Stimulated activated CD8-positive, alpha-beta memory T cell treated with anti-CD3 and anti-CD28 coated beads, Interleukin-4, amount 100 ng/mL, for 24 hours (primary cell): ENCODE measurements at places on chromosomes 12 and 14.
A peak's percentile ranks its signal among the peaks of the same experiment; 100 is the strongest.

DNA sequence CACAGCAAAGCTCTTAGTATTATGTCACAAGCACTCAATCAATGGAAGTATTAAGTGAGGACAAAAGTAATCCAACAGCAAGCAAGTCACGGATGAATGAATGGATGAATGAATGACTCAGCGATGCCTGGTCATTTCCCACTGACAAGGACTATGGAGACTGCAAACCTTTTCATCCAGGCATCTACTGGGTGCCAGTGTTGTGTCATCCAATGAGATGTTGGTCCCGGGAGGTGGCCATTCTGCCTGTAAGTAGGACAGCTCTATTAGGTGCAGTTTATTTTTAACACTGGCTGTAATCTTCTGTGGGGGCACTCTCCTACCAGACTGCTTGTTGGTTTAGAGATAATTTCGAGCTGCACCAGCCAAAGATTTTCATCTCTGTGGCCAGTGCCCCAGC, 39.4 kb downstream of the STAB2 start:
- no peak for DNase-seq

DNA sequence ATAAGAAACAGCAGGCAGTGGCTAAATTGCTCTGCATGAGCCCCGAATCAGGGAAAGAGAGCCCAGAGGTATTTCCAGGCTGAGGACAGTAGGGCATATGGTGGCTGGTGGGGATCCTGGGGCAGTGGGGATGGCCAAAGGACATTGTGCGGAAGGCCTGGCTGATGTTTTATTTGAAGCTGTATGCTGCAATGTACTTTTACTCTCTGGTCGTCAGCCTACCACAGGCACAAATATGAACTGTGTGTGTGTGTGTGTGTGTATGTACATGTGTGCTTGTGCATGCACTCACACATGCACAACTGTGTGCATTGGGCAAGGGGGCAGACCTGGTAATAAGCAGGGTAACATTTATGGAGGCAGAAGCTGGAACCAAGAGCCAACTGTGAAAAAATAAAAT, 74.7 kb upstream of the GZMB start:
- no peak for DNase-seq

- no peak for DNase-seq
Observed at GRCh38 chr14:90161129-90161528, 95.2 kb upstream of the PSMC1 start.

DNA sequence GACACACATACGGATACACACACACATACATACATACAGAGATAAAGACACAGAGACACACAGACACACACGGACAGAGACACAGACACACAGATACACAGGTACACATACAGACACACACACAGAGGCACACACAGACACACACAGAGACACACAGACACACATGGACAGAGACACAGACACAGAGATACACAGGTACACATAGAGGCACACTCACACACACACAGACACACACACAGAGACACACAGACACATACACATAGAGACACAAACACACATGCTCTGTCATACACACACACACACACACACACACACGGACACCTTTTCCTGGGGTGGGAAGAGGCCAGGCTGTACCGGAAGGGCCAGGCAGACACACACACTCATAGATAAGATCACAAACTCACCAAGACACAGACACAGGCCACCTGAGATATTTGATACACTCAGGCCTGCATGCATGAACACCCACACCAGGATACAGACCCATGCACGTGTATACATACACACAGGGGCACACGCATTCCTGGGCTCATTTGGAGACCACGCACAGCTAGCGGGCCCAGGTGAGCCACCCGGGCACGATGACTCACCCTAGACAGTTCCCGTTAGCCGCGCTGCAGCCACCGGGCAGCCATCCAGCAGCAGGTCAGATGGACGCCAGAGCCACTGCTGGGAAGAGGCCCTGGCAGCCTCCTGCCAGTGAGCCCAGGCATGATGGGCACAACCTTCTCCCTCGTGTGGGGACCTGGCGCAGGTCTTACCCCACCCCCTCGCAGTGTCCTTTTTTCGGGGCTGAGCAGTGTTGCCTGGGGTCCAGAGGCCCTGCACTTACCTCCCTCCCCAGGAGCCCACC, 1.8 kb upstream of the AHNAK2 start:
- no peak for DNase-seq

- DNase-seq = no peak
Observed at GRCh38 chr12:44689587-44689986, 186.5 kb downstream of the NELL2 start.

DNA sequence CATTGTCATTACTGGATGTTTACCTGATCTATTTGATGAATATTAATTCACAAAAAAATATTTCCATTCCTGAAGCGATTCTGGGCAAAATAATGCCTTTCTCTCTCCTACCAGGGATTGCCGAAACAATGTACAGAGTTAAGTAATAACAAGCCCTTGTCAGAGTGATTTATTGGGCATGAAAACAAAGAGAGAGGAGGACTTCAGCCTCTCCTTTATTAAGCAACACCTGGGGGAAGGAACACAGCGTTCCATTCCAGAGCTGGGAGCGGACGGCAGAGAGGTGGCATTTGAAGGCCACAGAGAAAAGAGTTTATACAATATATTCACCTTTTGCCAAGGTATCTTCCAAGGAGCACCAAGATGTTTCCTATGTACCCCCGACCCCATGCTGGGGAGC, 165.8 kb downstream of the KSR2 start:
- no peak for DNase-seq

GRCh38 chr12:124395284-124395752, 100.4 kb downstream of the RFLNA start:
- DNase-seq = no peak

- DNase-seq = no peak
Observed at GRCh38 chr14:82385048-82385447, 851.4 kb upstream of the SEL1L start.

DNA sequence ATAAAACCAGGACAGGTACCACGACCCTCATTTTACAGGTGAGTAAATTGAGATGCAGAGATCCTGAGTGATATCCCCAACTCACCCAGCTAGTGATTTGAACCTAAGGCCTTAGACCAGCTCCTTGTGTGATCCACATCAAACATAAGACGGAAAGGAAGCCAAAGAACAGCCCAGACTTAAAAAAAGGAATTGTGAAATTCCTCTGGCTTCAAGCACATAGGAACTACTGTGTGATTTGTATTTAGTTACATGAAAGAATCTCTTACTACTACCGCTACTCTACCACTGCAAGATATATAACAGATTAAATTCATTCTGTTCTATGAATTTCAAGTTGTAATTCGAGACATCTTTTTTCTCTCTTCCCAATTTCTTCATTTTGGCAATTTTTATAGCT, 10.5 kb downstream of the E2F7 start:
- no peak for DNase-seq

- DNase-seq = no peak
Observed at GRCh38 chr12:3303410-3304136, 187.4 kb upstream of the PRMT8 start.

DNA sequence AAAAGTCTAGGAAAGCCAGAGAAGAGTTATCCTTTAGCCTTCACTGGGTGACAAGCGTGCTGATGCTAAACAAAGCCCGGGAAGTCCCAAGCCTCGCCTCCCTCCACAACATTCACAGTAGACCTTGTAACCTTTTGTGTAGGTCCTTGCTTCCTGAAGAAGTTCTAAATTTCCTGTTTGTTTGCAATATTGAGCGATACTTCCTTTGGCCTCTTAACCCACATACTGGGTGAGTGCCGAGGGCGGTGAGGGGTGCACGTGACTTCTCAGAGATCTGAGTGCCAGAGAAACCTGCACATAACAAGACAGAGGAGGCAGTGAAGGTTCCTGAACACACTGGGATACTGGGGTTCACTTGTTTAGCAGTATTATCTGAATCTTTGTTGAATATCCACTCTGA, 134.3 kb downstream of the PLXNC1 start:
- DNase-seq = peak; percentile 7

GRCh38 chr12:4768341-4768740, 48.1 kb downstream of the GALNT8 start:
- DNase-seq = no peak

GRCh38 chr12:52020539-52021336, 14.0 kb downstream of the TAMALIN start:
- DNase-seq = no peak

DNA sequence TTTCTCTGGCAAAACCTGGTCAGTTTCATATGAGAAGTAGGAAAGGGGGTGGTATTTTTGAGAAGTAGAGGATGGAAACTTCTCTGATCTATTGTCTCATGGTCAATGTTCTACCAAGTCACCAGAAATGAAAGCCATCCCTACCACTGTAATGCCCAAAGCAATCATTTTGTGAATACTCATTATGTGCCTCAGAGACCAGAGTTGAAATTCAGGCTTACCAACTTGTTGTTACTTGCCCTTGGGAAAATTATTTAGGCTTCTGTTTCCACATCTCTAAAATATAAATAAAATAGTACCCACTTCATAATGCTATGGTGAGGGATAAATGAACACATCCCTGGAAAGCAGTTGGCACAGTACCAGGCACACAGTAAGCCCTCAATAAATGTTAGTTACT, 723.7 kb upstream of the TBX3 start:
- DNase-seq = no peak

GRCh38 chr12:68621472-68622081, 10.9 kb downstream of the RAP1B start:
- DNase-seq = no peak

DNA sequence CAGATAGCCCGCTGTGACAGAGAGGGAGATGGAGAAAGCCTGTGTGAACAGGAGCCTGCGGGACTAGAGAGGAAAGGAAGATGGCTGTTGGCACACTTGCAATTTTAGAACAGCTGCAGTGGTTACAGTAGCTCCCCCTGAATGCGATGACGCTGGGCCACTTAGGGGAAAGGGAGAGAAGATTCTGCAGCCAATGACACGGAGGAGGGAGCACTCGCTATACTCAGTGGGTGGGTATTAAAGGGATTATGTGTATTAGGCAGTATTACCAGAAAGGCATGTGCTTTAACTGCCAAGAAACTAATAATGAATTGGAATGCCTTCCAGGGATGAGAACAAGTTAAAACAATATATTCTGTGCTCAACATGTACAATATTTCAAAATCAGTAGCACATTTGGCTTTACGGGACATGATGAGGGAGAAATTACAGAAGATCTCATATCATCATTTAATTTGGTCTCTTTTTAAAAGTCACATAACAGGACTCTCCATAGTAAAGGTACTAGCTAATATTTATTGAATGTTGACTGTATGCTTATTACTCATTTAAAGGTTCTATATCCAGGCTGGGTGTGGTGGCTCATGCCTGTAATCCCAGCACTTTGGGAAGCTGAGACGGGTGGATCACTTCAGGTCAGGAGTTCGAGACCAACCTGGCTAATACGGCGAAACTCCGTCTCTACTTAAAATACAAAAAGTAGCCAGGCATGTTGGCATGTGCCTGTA, 35.9 kb upstream of the FOS start:
- DNase-seq = no peak

DNA sequence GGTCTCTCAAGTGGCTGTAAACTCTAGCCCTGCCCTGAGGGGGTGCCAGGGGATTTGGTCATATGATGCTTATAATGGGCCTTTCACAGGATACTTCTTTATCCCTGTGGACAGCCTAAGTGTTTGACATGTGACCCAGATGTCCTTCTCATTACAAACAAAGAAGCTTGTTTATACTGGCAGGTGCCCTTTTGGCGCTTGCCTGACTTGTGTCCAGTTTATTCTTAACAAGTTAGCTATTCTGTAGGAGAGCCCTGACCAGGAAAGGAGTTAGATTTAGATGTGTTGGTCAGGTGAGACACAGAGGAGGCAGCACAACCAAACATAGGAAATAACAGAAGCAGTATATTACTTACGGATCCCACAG, 51.9 kb downstream of the CCDC91 start:
- no peak for DNase-seq

DNA sequence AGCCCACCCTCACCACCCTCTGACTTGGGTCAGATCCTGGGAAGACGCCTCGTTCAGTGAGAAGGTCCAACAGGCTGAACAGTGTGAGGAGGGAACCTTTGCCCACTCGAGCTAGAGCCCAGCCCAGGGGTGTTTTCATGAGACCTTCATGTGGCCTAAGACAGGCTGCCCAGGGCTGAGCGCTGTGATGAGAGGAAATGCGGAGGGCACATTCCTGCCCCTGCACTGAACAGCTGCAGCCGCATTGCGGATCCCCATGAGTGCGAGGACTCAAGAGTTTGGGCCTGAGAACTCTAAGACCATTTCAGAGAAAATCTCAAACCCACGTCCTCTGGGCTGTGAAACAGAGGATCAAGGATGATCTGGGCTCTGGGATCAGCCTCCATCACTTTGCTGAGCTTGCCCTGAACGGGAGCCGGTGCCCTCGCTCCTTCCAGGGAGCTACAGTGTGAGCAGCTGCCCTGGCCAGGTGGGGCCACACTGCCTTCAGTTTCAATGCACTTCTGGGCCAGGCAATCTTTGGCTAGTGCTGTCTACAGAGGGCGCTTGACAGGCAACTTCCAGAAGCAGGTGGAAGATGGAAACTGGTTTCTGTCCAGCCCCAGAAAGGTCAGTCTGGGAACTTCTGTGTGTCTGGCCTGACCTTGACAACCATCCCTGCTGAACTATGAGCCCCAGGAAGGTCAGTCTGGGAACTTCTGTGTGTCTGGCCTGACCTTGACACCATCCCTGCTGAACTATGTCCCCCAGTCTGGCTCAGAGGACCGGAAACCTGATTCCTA, 43.5 kb upstream of the P2RX7 start:
- DNase-seq = no peak

DNA sequence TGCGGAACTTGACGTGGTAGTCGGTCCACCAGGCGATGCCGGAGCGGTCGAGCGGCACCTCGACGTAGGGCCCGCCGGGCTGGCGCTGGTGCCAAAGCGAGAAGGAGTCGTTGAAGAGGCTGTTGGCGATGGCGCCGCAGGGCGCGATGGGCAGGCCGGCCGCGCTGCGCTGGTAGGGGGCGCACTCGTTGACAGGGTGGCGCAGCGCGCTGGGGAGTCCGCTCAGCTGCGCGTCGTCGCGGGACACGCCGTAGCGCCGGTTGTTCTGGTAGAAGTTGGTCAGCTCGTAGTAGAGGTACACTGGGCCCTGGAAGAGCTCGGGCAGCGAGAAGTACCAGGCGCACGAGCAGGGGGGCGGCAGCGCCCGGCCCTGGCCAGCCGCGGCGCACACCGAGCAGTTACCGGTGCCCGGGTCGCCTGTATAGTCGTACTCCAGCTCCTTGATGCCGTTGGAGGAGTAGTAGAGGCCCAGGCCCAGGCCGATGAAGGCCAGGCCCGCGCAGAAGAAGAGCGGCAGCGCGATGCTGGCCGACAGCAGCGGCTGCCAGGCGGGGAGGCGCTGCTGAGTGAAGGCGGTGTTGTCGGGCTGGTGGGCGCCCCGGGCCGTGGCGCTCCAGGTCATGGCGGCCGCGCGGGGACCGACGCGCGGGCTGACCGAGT, 482 bp downstream of the TMEM30B start:
- DNase-seq = peak; percentile 65

DNA sequence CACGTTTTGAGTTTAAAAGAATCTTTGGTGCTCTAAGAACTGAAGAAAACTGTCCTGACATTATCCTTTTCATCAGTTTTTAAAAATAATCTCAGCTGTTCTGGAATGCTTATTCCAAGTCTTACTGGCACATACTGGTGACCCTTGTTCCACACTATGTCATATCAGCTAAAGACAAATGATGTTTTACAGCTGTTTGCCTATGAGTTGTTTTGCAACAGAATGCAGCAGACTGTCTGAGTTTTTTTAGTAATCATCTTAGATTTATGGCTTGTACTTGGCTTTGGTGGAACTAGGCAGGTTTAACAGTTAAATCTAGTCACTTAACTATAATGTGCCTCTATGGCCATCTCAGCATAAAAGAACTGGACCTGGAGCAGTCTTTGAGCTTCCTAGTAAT, 91.6 kb upstream of the GRIN2B start:
- DNase-seq = no peak
